HCT116 (cell line): ENCODE measurements at places on chromosomes 12 and 14.

GRCh38 chr12:56723889-56724700, 1.0 kb downstream of the NACA start:
- DNase-seq, result no peak

- DNase-seq, result no peak
Measured at GRCh38 chr12:55935738-55936151, 4.8 kb downstream of the DGKA start.

GRCh38 chr12:56897844-56898361, 36.3 kb downstream of the SDR9C7 start:
- DNase-seq, result no peak

DNA sequence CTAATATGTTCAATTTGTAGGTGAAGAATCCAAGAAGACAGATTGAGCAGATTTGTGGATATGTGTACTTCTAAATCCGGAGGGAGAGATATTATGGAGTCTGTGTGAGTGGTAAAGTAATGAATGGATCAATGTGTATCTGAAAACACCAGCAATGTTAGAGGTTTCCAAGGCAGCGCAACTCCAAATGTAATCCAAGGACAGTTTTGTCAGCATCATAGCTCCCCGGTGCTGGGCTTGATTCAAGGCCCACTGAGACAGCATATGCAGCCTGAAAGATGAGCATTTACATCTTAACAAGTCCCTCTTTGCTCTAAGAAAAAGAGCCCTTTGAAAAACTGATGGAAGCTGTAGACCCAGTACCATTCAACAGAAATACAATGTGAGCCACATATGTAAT, 38.3 kb upstream of the FRMD6 start:
- DNase-seq, result no peak

GRCh38 chr12:89411846-89412245, 59.5 kb upstream of the DUSP6 start:
- DNase-seq, result no peak

DNA sequence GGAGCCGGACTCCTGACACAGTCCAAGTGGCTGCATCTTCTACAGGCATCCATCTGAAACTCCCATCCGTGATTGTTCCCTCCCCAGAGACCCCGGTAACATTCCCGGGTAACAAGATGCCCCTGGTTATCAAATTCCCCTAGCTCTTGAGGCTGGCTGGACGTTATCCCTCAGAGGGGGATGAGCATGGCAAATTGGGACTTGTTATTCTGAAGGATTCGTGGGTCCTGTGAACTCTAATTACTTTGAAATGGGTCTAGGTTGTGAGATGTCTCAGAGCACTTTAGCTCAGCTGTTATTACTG, 642 bp upstream of the PAN2 start:
- DNase-seq, result no peak

DNA sequence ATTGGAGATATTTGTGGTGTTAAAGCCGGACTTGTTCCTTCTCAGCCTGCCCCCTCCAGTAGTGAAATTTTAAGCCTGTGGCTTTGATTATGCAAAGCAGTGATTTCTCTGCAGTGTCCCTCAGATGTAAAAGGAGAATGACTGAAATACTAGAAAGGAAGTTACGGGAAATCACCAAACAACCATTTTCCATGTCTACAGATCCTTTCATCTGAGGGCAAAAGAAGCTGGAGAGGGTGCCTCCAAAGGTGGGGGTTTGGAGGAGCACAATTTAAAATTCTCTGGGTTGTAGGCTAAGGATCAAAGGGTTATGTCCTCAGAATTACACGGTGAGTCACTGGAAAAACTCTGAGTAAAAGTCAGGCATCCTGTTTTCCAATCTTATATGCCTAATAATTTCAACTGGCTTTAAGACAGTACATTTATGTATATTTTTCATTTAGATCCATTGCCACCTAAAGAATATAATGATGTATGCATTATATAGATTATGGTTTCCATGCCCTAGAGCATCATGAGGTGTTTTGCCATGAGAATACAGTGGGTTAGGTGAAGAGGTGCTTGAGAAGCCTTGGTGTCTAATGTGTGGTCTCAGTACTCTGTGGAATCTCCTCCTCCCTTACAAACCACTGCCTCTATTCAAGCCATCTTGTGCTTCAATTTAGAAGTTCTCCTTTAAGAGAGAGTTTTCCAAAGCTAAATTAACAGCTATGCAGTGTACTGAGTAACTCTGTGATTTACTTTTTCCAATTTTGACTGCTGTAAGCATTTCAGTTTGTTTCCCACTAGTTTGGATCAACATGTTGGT, 362.1 kb downstream of the RAD51B start:
- peak; percentile 34 for DNase-seq

DNA sequence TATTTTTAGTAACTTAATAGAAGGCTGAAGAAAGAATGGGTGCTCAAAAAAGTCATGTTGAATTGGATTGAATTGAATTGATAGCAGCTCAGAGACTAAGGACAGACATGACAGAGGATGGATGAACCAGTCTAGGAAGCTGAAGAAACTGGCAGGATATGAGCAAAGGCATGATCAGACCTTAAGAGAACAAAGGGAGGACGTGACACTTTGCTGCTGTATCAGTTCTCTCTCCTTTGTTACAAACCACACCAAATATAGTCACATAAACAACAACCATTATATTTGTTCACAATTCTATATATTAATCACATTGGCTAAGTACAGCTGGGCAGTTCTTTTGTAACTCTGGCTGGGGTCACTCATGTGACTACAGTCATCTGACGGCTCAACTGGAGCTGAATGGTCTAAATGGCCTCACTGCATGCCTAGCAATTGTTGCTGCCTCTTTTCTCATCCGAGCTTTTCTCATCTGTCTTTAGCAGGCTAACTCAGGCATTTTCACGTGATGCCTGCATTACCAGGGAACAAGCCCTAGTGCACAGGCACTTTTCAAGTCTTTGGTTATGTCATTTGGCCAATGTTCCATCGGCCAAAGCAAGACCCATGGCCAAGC, 355.0 kb downstream of the ETNK1 start:
- DNase-seq, result no peak

DNA sequence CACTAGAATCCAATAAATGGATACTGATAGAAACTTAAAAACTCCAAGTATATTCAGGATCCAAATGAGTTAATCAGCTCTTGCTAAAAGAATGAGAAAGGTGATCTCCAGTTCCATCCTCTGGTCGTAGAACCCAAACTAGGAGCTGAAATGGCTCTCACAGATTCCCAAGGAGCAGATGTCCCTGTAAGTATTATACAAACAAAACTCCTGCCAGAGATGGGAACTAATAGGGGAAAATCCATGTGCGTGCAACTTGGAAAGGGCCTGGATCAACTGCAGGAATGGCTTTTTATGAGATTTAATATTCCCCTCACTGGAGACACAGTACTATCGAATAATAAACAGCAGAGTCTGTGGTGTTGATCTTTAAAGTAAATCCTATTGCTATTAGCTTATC, 309.2 kb upstream of the TBX3 start:
- no peak for DNase-seq

DNA sequence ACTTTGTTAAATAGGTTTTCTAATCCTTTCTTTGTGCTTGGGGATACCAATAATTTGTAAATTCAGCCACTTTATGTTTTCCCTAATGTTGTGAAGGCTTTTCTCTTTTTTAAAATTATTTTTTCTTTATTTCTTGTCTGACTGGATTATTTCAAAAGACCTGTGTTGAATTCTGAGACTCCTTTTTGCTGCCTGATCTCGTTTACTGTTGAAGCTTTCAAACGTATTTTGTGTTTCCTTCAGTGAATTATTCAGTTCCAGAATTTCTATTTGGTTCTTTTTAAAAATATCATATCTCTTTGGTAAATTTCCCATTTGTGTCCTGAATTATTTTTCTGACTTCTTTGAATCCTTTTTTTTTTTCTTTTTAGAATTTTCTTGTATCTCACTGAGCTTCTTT, 241.6 kb downstream of the LRIG3 start:
- no peak for DNase-seq

DNA sequence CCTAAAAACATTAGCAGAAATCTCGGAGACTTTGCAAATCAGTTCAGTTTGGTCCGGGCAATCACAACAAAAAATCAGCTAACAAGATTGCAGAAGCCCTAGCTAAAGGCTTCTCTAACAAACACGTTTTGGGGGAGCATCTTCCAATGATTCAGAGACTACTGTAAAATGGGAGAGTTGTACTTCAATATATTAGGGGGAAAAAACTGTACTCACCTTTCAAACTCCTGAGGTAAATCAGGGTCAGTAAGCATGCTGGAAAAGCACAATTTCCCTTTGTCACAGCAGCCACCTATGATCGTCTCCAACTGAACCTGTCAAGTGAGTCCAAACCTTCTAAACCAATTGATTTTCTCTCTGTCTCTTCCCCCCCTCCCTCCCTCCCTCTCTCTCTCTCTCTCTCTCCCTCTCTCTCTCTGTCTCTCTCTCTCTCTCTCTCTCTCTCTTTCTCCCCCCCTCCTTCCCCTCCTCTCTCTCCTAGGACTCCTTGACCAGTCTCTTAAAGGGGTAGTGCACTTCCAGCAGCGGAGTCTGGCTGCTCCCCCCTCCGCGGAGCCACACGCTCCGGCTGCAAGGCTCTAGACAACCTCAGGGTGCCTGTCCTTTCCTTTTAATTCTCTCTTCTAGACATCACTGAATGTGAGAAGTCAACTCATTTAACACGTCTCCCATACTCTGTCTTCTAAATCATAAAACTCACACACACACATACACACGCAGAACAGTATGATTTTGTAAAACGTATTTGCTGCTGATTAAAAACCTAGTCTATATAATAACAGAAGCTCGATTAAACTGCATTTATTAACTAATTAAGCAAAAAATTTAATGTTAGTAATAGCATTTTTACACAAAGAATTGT, at the start of gene SOX5:
Gene SOX5, minus strand, starts transcription at position 323 of the 862 bp plus-strand sequence. Its CDS starts 69 bp downstream, at position 254.
- DNase-seq, result no peak

GRCh38 chr14:70635971-70636595, 5.6 kb upstream of the TTC9 start:
- DNase-seq, result peak; percentile 58

- DNase-seq, result peak; percentile 62
Measured at GRCh38 chr12:122449317-122449716, 26.8 kb upstream of the CLIP1 start.

DNA sequence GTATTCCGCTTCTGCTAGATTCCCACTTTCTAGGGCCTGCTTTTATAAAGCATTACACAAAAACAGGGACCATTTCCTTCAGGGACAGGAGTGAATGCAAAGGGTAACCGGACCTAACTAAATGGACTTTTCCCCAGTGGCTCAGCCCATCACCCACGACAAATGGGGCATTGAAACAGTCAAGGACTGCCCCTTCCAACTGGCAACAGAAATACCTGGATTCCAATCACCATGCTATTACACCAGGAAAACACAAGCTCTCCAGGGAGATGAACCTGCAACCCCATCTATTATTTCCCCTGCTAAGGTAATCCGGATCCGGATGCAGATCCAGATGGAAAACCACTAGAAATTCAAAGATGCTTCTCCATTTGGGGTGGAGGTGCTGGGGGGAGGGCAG, 1.0 kb downstream of the MPHOSPH9 start:
- no peak for DNase-seq

DNA sequence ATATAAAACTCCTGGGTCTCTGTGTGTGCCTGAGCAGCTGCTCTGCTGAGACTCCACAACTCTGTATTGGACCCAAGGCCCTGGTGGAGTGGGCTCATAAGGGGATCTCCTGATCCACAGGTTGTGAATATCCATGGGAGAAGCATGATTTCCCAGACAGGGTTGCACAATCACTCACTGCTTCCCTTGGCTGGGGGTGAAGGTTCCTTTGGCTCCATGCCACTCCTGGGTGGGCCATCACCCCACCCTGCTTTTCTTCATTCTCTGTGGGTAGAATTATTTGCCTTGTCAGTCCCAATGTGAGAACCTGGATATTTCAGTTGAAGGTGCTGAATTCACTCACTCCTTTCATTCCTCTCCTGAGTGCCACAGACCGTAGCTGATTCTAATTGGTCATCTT, 205.2 kb upstream of the TMEM260 start:
- DNase-seq, result no peak
